ENCODE measurements at places on chromosomes 4 and X.

GRCh38 chr4:139761461-139761860 lies 95.8 kb downstream of the MGST2 start:
- no peak for DNase-seq

GRCh38 chr4:143514169-143514495 lies 630 bp downstream of the SMARCA5 start:
- DNase-seq = no peak

GRCh38 chr4:163540448-163540847 lies 46.0 kb downstream of the TMA16 start:
- no peak for DNase-seq

- DNase-seq = no peak
Observed at GRCh38 chr4:85555206-85555605, 80.3 kb downstream of the ARHGAP24 start.

GRCh38 chr4:95255396-95256107 lies 293.2 kb downstream of the UNC5C start:
- DNase-seq = no peak

DNA sequence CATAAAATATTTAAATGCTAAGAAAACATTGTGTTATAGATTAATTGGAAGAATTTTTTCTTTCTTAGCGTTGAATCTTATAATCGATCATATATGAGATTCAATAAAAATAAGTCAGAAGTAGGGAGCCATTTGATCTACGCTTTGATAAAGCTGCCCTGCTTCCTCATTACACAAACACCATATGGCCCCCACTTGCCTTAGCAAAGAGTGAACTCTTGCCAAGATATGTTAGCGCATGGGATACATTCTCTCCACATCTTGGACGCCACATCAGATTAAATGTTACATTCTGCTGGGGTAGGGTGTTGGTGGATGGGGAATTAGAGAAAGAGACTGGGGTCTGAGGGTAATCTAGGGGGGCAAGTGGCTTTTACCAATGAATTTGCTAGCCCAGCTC lies 207.7 kb upstream of the MID1 start:
- no peak for DNase-seq

DNA sequence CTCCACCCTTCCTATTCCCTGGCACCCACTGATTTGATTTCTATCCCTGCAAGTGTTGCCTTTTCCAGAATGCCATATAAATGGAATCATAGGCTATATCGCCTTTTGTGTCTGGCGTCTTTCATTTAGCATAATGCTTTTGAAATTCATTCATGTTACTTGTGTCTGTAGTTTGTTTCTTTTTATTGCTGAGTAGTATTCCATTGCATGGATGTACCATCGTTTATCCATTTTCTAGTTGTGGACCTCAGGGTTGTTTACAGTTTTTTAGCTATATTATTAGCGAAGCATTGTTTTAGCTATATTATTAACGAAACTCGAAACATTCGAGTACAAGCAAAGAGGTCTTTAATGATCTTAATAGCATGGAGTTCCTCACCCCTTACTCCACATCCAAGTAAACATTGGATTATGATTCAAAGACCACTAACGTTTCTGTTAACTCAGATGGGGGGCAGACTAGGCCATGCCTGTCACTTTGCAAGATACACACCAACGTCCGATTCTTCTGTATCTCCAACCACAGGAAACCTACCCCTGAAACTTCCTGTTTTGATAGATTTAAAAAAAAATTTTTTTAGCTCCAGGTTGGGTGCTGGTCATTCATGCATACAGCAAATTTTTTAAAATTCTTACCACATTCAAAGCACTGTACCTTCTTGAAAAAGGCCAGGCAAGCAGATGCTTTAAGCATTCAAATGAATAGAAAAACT lies 1.1 kb downstream of the DCK start:
- DNase-seq = no peak

DNA sequence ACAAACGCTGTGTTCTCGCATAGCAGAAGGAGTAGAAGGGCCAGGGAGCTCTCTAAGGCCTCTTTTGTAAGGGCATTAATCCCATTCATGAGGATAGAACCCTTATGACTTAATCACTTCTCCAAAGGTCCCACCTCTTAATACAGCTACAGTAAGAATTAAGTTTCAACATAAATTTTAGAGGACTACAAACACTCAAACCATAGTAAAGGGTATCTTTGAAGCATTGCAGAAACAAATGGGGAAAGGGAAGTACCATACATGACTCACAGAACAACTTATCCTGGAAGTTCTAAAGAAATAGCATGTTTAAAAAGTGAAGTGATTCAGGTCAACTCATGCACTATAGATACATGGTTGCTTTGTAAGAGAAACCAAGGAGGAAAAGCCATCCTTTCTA lies 680.8 kb downstream of the RPA4 start:
- DNase-seq = no peak

- no peak for DNase-seq
Observed at GRCh38 chrX:153565996-153566580, 32.9 kb downstream of the CCNQ start.

DNA sequence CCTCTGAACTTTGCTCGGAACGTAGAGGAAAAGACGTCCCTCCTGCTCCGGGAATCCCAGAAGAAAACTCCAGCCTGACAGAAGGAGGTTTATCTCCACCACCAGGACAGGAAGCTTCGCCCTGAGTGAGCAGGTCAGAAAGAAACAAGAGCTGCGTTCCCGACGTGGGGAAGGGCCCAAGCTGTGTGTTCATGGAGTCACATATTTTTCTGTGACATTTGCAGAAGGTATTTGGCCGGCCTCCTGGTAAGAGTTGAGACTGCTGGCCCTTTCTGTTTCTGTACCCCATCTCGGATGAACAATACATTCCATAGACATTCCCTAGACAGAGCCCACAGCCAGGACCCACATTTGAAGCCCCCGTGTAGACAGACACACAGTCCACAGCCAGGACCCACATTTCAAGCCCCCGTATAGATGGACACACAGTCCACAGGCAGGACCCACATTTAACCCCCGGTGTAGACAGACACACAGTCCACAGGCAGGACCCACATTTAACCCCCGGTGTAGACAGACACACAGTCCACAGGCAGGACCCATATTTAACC lies 230.8 kb downstream of the SHOX start:
- DNase-seq = no peak

- DNase-seq = no peak
Observed at GRCh38 chrX:13614154-13614553, 38.8 kb upstream of the TCEANC start.

Data from CD4-positive, alpha-beta T cell treated with Interleukin-21 for 1 hour (primary cell).